Stimulated activated CD4-positive, alpha-beta T cell treated with anti-CD3 and anti-CD28 coated beads, Interleukin-4, amount 100 ng/mL, for 24 hours (primary cell): ENCODE measurements at places on chromosomes 2 and 18.
A peak's percentile ranks its signal among the peaks of the same experiment; 100 is the strongest.

DNA sequence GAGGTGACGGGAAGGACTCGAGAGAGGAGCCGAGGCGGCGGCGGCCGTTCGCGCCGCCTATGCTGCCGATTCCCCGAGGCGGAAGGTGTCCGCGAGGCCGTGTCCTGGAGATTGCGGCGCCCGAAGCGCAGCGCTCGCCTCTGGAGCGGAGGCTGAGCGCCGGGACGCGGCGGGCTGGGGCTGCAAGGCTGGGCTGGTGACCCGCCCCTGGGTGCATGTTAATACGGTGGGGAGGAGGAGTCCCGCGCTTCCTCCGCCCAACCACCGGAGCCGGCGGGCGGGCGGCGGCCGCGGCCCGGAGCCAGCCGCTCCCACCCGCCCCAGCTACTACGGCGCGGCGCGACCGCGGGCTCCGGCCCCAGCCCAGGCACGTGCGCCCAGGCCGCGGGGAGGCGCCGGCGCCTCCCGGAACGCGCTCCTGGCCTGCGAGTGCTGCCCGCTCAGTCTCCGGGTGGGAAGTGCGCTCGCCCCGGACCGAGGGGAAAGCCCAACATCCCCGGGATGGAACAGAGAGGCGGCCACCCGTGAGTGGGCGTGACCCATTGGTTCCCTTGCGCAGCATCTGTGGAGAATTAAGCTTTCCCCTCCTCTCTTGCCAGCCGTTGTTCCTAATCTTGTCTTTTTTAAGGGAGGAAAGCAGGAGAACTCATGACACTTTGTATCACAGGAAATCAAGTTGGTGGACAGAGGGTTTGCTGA lies at the start of gene DLGAP1:
Gene DLGAP1 (minus strand): TSS at position 195 of the 699 bp plus-strand sequence.
- DNase-seq: no peak

GRCh38 chr2:201660293-201660895 lies 17.1 kb upstream of the TMEM237 start:
- no peak for DNase-seq

DNA sequence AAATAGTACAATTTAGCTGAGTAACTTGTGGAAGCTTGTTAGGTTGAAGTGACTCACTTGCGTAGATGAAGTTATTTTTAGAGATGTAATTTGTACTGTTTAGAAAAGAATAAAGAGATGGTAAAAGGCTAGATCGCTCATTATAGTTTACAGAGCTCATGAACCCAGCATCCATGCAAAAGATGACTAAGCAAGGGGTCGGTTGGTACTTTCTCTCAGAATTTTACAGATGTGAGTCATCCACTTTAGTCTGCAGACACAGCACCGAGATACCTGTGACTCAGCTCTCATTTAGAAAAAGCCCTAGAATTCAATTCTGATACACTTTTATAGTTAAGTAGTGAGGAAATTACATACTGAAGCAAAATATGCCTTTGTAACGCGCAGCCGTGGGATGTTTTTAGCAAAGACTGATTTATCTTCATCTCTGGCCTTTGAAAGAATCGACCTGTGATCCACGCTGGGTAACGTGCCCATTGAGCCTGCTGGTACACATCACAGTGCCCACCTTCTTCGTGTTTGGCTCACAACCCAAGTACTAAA lies 116.5 kb upstream of the FOSL2 start:
- peak; percentile 55 for DNase-seq

DNA sequence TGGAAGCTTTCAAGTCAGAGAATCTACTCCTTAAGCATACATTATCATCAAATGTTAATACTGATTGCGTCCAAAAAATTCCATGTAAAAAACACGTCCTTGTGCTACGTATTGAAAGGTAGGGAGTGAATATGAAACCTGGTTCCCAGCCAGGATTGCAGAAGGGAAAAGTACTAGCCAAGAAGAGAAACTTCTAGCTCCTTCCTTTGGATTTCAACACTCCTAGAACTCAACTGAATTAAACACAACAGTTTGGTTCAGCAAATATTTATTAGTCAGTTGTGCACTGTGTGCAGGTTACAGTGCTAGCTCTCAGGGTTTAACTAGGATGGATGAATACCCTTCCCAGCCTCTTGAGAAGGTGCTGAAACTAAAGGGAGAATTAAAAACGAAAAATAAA lies 33.9 kb upstream of the FHL2 start:
- DNase-seq: no peak

GRCh38 chr18:76546436-76546835 lies 51.4 kb upstream of the ZNF516 start:
- no peak for DNase-seq

GRCh38 chr2:26237868-26238267 lies 6.6 kb downstream of the HADHA start:
- DNase-seq: no peak

DNA sequence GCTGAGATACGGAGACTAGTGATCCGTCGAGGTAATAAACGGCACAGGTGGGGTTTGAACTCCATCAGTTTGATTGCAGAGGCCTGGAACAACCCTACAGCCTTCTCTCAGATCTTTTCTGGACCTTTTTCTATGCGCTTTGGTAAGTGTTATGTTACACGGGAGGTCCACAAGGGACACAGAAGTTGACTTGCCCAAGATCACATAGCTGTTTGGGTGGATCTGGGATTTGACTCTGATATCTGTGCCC lies 1.1 kb upstream of the DNPEP start:
- no peak for DNase-seq

- no peak for DNase-seq
Measured at GRCh38 chr2:233844064-233844807, 10.1 kb downstream of the HJURP start.

DNA sequence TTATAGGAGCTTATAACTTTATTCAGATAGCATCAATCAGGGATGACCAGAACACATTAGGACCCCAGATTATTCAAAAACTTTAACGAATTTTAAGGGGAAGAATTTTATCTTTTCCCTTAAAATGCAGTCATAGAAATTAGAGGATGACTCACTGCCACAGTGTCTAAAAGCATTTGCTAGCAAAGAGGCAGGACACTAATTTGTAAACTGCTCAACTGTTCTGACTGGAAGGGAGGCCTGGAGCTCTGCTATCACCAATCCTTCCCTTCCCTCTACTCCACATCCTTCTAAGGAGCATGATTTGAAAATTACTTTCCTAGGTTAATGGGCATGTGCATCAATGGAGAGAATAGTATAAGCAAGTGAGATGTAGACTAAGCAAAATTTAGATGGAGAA lies 40.5 kb downstream of the PREPL start:
- no peak for DNase-seq

GRCh38 chr2:38988716-38989115 lies 99.0 kb downstream of the ARHGEF33 start:
- no peak for DNase-seq

- no peak for DNase-seq
Measured at GRCh38 chr2:50951437-50951836, 80.5 kb downstream of the NRXN1 start.

GRCh38 chr2:224517963-224518362 lies 67.2 kb downstream of the CUL3 start:
- DNase-seq: no peak

DNA sequence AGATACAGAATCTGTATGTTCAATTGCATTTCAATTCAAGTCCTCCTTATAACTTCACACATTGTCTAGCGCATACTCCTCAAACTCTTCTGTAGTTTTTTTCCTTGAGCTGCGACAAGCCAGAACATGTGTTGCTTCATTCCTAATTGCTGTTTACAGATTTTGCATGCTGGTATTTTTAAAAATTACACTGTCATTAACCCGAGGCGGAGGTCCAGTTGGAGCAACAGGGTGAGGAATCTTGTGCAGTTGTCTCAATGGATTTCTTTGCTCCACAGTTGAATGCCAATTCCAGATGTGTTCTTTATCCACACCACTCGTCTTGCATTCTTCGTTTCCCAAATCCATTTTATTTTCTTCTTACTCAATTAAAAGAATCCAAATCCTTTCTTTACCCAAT lies 16.4 kb upstream of the SERPINB13 start:
- no peak for DNase-seq

- DNase-seq: no peak
Measured at GRCh38 chr2:209383212-209383611, 40.6 kb upstream of the MAP2 start.

DNA sequence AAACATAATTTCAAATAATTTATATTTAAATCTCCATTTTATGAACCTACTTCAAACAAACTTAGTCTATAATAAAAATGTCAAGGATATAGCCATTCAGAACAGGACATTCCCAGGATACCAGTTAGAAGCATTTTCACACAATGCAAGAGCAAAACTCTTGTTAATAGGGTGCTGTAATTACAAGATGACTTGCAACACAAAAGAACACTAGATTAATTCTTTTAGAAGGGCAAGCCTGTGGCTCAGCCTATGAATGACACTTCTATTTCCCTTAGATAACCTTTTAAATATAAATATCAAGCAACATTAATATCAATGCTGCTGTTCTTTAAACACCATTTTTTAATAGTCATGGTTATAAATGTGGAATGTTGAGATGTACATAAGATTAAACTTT lies 157.9 kb upstream of the SCN7A start:
- DNase-seq: no peak

GRCh38 chr2:204871231-204871953 lies 326.1 kb downstream of the PARD3B start:
- no peak for DNase-seq

DNA sequence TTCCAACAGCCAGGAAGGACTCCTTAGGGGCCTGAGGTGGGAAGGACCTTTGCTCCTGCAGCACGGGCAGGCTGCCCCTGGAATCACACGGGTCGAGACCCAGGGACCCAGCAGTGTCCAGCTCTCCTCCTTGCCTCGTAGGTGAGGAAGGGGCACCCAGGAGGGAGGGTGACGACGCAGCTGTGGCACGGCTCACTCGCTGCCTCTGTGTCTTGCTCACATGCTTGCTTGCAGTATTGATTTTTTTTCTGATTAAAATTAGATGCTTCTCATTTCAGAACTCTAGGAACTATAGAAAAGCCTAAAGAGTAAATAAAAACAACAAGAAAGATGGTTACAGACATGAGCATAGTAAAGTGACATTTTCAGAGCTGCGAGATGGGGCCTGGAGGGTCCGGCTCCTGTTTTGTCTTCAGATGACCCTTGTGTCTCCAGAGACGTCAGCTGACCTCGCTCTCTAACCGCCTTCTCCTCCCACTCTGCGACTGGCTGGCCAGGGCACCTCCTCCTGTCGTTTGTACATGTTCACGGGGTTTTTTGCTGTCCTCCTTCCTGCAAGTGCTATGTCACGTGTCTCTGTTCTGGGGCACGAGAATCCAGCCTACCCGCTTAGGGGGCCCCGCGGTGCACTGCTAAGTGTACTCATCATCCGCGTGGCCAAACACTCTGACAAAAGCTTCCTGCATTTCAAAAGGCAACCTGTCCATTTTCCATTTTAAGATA lies 65.7 kb upstream of the ZNF236 start:
- no peak for DNase-seq

GRCh38 chr2:143558665-143559064 lies 429.4 kb downstream of the ARHGAP15 start:
- no peak for DNase-seq

DNA sequence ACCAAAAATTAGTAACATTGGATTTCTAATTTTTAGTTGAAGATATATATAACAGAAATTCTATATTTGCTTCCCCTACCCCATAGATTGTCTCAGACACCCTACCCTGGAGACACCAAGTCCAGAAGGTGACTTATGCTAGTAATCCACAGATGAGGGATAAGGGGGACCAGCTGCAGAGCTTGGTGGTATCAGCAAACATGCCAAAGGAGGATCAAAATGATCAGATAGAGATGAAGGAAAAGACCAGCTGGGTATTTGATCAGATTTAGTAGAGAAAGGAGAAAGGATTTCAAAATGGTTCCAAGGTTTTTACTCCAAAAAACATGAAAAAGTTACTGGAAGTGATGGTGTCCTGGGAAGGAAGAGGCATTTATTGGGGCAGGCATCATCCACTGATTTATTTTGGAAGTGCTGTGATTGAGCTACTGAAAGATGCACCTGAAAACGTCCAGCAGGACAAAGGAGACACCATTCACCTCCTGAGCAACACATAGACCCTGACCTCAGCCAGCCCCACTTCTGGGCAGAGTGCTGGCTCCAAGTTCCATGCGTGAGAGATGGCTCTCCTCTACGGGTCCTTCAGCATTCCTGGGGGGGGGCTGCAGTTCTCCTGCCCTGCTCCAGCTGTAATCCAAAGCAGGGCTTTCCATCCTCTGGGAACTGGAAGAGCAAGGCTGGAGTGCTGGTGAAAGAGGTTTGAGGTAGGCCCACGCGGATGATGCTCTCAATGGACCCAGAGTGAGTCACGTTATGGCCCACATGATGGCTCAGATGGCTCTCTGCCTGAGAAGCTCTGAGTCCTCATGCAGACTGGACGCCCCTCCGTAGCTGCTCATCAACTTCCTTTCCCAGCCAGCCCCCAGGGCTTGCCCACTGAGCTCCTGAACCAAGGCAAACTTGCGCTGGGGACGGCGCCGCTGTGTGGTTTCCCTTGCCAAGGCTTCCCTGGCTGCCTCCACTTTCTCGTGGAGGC lies 3.7 kb upstream of the LRRFIP1 start:
- no peak for DNase-seq

- no peak for DNase-seq
Measured at GRCh38 chr2:241866790-241867645, 2.5 kb upstream of the RTP5 start.

DNA sequence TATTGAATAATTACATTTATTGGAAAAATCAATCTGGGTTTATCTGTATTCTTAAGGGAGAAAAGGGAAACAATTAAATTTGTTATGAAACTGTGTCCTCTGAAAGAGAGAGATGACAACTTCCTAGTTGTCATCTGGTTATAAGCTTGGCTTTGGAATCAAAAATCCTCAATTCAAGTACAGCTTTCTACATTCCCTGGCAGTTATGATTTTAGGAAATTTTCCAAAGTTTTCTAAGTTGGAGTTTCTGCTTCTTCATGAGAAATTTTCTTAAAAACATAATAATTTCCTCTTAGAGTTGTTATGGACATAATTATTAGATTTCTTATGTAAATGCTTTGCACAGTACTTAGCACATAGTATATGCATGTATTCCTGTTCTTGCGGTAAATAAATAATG lies 625.6 kb upstream of the SLC39A10 start:
- DNase-seq: no peak

DNA sequence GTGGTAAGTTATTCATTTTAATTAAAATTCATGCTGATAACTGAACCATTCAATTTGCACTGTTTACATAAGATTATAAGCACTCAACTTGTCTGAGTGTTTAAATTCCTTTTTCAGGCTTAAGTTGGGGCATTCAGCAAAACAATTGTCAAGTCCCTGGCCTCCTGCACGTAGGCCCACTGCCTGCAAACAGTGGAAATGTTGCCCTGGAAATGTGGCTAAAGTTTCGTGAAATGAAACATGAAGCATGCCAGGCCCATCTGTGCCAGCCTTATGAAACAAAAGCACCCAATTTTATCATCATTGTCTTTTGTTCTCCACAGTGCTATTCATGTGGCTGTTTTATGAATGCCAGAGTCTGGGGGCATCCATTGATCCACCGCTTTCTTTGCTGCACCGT lies 163.7 kb downstream of the PTGR3 start:
- no peak for DNase-seq

GRCh38 chr2:59733567-59733930 lies 819.9 kb downstream of the BCL11A start:
- no peak for DNase-seq

GRCh38 chr18:51603111-51603510 lies 405.6 kb upstream of the MEX3C start:
- no peak for DNase-seq
